ENCODE measurements at places on chromosomes 16 and 17.
A peak's percentile ranks its signal among the peaks of the same experiment; 100 is the strongest.

- DNase-seq: peak; percentile 72
These were observed 32.3 kb upstream of the CAPN15 start for GRCh38 chr16:495127-495748.

GRCh38 chr17:12388226-12388625, 277.5 kb upstream of the MYOCD start:
- no peak for DNase-seq

DNA sequence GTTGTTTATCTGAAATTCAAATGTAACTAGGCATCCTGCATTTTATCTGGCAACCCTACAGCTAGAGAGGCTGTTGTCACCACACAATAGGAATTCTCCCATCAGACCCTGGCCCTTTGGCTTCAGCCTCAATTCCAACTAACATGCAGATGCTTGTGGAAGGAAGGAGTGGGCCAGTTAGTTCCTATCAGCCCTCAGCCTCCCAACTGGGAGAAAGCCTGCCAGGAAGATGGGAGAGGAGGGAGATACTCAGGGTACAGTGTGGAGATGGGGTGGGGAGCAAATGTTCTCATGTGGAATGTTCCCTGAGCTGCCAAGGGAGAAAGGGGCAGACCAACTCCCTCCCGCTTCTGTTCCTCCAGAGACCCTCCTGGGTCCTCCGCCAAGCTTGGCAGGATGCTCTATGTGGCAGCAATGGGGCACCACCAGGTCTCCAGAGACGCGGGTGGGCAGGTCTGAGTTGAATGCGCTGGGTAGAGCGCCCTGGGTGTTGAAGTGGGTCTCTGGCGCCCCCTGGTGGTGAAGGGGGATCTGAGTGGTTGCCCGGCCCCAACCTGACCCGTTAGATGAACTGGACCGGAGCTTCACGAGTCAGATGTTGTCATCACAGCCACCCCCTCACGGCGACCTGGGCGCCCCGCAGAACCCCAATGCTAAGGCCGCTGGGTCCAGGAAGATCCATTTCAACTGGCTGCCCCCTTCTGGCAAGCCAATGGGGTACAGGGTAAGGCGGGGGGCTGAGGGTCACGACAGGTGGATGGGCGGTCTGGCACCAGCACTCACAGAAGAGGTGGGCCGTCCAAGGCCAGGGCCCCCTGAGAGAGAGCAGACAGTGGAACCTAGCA, 15.2 kb downstream of the GALK1 start:
- DNase-seq: peak; percentile 94

DNA sequence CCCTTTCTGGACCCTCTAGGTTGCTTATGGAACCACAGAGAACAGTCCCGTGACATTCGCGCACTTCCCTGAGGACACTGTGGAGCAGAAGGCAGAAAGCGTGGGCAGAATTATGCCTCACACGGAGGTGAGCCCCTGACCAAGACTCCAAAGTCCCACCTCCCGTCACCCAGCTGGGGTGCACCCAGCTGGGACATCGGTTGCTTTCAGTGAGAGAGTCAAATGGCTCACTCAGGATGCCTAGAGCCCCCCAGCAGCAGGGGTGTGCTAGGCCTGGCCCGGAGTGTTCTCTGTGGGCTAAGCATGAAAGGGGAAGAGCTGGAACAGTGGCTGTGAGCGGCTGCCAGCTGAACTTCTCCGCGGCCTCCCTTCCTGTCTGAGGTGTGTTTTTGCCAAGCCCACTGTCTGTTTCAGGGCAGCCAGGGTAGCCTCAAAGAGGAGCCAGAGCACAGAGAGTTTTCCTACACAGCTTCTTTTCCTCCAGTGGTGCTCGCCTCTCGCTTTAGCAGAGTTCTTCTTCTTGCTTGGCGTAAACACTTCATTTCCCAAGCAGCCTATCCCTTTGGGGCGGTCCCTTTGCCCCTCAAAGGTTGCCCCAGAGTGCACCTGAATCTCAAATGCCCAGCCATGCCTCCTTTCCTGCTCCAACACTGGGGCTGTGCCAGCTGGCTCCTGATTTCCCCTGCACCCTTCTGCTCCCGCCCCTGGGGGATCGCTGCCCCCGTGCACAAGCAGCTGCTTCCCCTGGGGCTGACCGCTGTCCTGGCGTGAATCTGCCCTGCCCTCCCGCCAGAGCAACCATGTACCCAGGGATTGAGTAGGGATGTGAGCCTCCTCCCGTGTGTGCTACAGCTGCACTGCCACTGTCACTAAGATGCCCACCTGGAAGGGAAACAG, 2.6 kb upstream of the CHAD start:
- DNase-seq: no peak

- DNase-seq: no peak
These were observed 27.4 kb downstream of the WIPI1 start for GRCh38 chr17:68429881-68430280.

GRCh38 chr17:30495586-30495985, 18.4 kb downstream of the GOSR1 start:
- DNase-seq: no peak

GRCh38 chr16:7550096-7550495, 217.5 kb downstream of the RBFOX1 start:
- no peak for DNase-seq

DNA sequence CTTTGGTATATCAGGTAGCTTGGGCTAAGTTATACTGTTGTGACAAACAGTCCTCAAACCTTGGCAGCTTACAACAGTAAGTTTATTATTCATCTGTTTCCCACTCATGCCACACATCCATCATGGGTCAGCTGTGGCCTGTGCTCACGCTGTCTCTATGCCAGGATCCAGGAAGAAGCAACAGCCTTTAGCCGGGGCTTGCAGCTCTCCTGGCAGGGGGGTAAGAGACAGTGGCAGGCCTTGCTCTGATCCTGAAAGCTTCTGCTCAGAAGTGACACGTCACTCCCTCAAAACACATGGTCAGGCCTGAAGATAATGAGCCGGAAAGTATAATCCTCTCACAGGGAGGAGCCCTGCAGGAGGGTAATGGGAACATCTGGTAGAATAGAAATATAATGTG, 377.6 kb downstream of the CPPED1 start:
- no peak for DNase-seq

DNA sequence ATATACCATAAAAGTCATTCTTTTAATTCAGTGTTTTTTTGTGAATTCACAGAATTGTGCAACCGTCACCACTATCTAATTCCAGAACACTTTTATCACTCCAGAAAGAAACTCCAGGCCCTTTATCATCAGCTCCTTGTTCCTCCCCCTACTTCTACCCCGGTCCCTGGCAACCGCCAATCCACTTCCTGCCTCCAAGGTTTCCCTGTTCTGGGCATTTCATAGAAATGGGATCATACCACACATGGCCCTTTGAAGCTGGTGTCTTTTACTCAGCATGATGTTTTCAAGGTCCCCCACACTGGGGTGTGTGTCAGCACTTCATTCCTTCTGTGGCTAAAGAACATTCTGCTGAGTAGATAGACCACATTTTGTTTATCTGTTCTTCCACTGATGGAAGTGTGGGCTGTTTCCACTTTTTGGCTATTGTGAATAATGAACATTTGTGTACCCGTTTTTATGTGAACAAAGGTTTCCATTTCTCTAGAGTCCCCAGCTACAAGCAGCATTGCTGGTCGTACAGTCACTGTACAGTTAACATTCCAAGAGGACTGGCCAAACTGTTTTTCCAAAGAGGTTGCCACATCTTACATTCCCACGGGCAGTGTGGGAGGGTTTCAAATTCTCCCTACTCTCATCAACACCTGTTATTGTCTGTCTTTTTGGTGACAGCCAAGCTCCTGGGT, 75.8 kb upstream of the ZNF469 start:
- DNase-seq: no peak

- no peak for DNase-seq
These were observed 708 bp downstream of the BAIAP2 start for GRCh38 chr17:81035521-81036196.

DNA sequence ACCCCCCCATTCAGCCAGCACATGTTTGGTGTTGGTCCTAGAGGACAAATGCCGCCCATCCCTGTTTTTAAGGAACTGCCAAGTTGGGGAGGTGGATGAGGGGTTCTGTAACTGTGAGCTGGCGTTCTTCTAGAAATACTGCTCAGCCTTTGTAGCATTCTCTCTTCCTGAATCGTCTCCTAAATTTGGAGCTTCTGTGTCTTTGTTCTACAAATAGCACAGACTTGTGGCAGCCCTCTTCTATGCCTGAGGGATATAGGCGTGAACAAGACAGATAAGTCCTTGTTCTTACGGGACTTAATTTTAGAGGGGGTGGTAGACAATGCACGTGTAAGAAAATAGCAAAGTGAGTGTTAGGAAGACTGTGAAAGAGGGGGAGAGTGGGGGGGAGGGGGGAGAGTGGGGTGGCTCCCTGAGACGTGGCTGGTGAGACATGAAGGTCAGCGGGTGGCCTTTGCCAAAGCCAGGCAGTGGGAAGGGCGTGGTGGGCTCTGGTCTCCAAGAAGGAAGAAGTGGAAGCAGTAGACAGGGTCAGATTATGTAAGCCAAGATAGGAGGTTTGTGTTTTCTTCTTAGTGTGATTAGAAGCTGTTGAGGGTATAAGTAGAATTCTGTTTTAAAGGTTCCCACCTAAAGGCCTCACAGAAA, 9.9 kb downstream of the MFSD11 start:
- peak; percentile 15 for DNase-seq

GRCh38 chr17:60914078-60914477, 236.4 kb downstream of the BCAS3 start:
- no peak for DNase-seq

GRCh38 chr17:2406903-2407790, 6.3 kb upstream of the MNT start:
- no peak for DNase-seq

- no peak for DNase-seq
These were observed 31.4 kb upstream of the ADCY7 start for GRCh38 chr16:50234771-50235556.

- no peak for DNase-seq
These were observed 30.8 kb downstream of the NDEL1 start for GRCh38 chr17:8466456-8466855.

DNA sequence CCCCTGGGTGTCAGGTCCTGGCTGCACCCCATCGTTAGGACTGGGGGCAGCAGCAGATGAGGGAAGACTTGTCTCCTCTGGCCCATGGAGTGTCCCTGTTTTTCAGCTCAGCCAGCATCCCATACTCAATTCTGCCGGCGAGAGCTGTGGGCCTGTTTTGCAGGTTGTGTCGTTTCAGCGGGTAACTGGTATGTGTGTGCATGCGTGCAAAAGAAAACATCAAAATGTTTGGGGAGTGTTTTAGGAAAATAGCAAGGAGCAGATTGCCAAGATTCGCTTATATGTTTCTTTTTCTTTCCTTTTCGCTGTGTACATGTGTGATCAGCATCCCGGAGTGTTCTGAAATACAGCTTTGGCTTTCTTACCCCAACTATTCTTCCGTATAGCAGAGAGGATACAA, 34.7 kb downstream of the MSI2 start:
- no peak for DNase-seq

GRCh38 chr16:73228649-73229048, 180.7 kb upstream of the ZFHX3 start:
- DNase-seq: no peak

GRCh38 chr17:61444831-61445230, 7.4 kb upstream of the TBX4 start:
- no peak for DNase-seq

DNA sequence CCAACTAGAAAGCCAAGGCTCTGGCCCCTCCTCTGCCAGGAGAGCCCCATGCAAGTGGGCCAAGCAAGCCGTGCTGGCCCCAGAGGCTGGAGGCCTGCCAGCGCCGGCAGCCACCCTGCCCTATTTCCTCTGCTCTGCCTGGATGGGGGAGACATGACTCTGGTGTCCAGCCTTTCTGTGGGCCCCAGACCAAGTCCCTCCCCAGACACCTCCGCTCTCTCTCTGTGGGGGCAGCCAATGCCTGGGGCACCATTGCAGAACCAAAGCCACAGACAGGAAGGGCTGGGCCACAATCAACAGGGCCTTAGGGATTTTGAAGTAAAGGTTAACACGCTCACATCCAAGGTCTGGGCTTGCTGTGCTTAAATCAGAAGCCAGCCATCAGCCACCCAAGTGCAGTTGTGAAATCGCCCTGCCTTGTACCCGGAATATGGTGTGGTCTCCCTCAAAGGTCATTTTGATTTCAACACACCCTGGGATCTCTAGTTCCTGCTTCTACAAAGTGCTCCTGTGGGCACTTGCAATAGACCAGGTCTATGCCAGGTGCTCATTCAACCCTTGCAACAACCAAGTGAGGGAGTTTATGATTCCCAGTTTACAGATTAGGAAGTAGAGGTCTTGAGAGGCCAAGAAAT, 63.5 kb upstream of the TEX2 start:
- DNase-seq: no peak

DNA sequence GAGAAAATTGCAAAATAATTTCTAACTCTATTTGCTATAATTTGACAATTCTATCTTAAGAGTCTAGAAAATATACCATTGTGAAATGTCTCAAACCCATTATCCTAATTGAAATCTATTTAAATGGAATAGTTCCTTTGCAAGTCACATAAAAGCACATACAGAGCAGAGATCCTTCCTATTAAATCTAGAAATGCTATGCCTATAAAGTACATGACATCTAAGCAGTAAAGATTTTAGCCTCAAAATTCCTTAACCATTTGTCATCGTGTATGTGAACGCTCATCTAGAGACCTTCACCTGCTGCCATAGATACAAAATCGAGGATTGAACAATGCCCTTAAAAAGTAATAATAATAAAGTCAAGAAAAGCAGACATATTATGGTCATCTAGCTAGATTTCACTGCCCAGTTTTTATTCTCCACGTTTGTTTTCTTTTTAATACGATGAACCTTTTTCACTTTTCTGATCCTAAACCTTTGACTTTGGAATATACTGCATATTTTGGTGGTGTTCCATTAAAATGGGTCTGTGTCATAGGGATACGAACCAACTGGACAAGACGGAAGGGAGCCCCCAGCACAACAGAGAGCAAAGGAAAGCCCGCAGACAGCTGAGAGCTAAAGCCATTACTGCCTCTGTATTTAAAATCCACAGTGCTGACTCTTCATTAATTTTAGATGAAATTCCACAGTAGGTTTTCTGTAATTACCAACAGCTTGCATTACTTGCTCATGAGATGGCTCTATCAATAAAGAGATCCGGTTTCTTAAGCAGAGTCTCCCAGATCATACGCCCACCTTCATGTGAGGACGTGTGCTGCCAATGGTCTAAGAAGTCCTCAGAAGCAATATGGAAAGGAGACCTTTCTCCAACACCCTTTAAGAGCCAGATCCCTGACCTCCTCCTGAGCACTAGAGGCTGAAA, 17.6 kb downstream of the TEX2 start:
- no peak for DNase-seq

DNA sequence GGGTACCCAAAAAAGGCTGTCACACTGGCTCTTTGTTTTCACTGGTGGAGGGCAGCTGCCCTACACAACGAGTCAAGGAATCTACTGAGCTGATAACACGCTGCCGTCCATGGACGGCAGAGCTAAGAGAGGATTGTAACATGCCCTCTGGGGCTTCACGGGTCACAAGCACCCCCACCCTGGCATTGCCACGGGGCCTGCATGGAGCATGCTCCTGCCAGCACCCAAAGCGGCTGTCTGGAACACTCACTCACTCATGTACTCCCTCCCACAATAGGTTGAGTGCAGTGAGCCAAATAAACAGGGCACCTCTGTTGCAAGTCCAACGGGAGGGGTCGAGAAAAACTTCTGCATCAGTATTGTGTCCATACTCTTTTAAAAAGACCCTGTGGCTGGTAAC, 181.6 kb downstream of the MAP2K6 start:
- no peak for DNase-seq

- DNase-seq: no peak
These were observed 114.7 kb downstream of the HAPSTR1 start for GRCh38 chr16:9206156-9206555.

- no peak for DNase-seq
These were observed 322.4 kb upstream of the CDH5 start for GRCh38 chr16:66044089-66044488.

Measured in Karpas-422 (cell line).